ENCODE measurements at places on chromosomes 3 and 15.

GRCh38 chr3:139522421-139522820 lies 17.1 kb downstream of the RBP1 start:
- peak; percentile 7 for DNase-seq

GRCh38 chr3:52205727-52206372 lies 7.9 kb downstream of the ALAS1 start:
- no peak for DNase-seq

- DNase-seq, result no peak
Measured at GRCh38 chr3:70182166-70182565, 130.3 kb downstream of the MDFIC2 start.

GRCh38 chr3:99651531-99651930 lies 13.1 kb downstream of the COL8A1 start:
- no peak for DNase-seq

GRCh38 chr3:46670891-46671427 lies 22.5 kb downstream of the ALS2CL start:
- no peak for DNase-seq

- no peak for DNase-seq
Measured at GRCh38 chr15:82917249-82917648, 35.3 kb downstream of the HOMER2 start.

- no peak for DNase-seq
Measured at GRCh38 chr3:146162561-146162960, 1.6 kb upstream of the PLOD2 start.

GRCh38 chr3:50676031-50676705 lies 1.4 kb downstream of the DOCK3 start:
- DNase-seq, result no peak

- no peak for DNase-seq
Measured at GRCh38 chr15:70160803-70161565, 63.3 kb upstream of the TLE3 start.

- no peak for DNase-seq
Measured at GRCh38 chr3:191339316-191339917, 9.1 kb upstream of the UTS2B start.

DNA sequence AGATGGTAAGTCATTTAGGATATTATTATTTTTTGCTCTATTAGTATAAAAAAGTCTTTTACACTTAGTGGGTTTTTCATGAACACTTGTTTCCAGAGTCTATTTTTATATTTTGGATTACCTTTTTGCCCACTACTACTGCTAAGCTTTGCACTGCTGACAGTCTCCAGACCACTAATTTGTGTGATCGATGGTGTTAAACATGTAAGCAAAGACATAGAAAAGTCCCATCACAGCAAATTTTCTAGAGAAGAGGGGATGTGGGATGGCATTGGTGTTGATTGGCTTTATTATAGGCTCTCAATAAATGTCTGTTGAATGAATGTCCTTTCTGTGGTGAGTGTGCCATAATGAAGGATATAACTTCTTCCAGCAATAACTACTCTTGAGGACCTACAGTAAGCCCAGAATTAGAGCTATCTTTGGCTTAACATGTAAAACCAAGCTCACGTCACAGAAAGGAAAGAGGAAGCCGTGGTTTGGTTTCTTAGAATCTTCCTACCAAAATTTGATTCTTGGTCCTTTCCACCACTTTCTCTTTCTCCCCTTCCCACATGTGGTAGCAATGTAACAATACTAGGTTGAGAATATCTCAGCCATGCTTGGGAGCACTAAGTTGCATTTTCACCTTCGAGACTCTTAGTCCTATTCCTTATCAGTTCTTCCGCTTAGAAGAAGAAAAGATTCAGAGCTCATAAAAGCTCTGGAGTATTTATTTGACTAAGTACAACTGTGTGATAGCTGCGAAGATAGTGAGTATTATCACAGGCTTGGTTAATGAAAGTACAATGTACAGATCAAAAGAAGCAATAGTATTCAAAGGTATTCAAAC lies 90.6 kb upstream of the UMPS start:
- no peak for DNase-seq

DNA sequence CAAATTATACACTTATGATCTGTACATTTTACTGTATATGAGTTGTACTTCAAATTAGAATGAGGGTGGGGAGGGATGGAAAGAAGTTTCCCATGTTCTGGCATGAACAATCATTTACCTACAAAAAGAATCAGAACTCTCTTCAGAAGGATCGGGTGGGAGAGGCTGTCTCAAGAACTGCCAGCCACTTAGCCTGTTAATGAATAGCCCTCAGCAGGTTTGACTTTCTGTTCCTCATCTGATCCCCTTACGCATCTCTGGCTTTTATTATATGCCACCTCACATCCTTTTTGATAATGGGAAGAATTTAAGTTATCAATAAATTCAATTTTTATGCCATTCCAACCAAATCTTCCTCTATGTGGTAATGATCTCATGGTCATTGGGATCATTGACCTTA lies 168.3 kb upstream of the TGFBR2 start:
- no peak for DNase-seq

GRCh38 chr15:88641959-88642452 lies 3.2 kb downstream of the ISG20 start:
- DNase-seq, result no peak

- no peak for DNase-seq
Measured at GRCh38 chr15:27101982-27102381, 131.0 kb downstream of the GABRG3 start.

DNA sequence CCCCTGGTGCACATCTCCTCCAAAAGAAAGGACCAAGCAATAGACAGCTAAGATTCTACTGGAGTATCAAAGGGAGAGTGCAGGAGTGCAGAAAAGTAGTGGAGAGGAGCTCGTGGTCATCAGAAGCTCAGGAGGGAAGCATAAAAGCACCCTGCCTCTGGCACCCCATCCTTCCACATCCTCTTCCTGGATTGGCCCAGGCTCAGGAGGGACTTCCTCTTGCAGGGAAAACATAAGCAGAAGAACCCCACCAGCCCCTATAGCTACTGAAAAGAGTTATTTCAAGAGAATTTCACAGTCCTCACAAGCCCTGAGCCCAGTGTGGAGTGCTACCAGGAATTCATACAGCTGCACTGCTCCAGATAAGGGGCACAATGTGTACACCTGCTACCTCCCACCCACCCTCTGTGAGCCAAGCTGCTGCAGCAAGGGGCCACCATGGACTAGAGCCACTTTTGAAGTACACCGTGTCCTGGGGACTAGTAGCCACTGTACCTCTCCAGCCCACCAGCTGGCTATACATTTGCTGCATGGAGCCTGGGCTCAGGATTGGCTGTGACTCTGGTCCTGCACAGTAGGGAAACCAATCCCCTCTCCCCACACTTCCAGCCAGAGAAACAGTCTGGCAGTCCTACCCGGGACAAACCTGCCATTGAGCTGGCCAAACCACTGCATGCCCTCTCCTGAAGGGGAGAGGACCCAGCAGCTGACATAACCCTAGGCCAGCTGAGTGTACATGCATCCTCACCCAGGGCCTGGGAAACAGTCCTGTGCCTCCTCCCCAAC lies 43.0 kb downstream of the CD200R1 start:
- DNase-seq, result peak; percentile 54

DNA sequence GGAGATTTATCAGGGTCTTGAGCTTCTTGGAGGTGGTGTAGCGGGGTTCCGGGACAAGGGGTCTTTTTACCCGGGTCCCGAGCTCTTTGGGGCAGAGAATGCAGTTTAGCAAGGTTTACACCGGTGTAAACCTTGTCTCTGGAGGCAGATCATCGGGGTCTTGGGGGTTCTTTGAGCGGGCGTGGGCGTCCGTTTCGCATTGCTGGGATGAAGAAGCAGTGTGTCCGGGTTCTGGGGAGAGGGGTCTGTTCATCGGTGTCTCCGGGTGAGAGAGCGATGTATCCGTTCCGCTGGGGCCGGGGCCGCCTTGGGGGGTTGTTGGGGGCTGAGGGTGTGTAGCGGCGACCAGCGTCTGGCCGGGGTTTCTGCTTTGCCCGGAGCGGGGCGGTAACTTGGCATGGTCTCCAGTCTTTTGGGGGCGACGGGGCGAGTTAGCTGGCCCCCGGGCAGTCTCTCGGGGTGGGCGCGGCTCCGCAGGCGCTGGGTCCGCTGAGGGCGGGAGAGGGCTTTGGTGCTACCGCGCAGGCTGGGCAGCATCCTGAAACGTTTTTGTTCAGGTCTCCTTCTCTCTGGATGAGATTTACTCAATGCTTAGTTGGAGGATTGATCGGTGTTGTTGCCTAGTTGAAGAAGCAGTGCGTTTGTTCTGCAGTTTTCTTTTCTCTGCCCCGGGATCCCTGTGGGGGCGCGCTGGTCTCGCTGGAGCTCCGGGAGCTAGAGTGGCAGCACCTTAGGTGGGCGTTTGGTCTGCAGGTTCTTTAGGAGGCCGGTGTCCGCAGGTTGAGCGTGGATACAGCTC lies 843 bp downstream of the GLCE start:
- DNase-seq, result peak; percentile 2
